ENCODE measurements at places on chromosomes 3 and 15.
A peak's percentile ranks its signal among the peaks of the same experiment; 100 is the strongest.

DNA sequence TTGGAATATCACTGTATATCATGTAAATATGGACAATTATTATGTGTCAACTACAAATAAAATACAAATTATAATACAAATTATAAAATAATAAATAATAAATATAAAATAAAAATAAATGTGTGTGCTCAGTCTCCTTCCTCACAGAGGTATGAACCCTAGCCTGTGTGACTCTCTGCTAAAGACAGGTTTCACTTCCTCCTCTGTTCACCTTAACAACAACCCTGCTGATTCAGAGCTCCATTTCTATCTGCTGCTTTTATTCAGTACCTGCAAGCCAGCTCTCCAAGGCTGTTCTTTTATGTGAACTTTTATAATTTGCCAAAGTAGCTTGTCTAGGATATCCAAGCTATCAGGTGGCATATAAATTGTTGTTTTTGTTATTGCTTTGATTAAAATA, 610.7 kb upstream of the GRM7 start:
- no peak for DNase-seq

GRCh38 chr15:56869573-56869972, 48.9 kb upstream of the TCF12 start:
- DNase-seq = no peak

DNA sequence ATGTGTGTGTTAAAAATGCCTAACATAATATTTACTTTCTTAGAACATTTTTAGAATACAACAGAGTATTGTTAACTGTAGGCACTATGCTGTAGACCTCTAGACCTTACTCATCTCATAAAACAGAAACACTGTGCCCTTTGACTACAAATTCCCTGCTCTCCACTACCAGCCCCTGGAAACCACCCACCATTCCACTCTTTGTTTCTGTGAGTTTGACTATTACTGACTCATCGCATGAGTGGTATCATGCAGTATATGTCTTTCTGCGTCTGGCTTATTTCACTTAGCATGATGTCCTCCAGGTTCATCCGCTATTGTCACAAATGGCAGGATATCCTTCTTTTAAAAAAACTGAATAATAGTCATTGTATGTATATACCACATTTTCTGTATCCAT, 216.7 kb upstream of the CFAP20DC start:
- no peak for DNase-seq

DNA sequence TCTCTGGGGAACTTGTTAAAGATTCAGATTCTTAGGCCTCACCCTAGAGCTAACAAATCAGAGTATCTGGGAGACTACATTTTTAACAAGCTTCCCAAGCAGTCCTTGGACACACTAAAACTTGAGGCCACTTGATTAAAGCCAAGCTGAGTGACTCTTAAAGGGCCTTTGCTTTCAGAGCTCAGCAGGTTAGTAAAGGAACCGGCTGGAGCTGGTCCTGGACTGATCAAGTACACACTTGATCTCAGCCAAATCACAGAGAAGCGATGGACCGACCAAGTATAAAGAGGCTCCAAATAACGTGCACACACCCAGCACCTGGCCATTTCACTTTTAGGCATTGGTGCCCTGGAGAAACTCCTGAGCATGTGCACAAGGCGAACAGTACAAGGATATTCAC, 12.9 kb upstream of the TM6SF1 start:
- no peak for DNase-seq

GRCh38 chr15:50116477-50116876, 2.6 kb downstream of the ATP8B4 start:
- no peak for DNase-seq

- DNase-seq = peak; percentile 9
Observed at GRCh38 chr15:80567721-80568157, 127.4 kb upstream of the ABHD17C start.

- no peak for DNase-seq
Observed at GRCh38 chr3:36557021-36557707, 176.9 kb downstream of the STAC start.

- no peak for DNase-seq
Observed at GRCh38 chr3:123446610-123447109, 2.2 kb downstream of the ADCY5 start.

GRCh38 chr15:55031727-55032126, 165.0 kb downstream of the RSL24D1 start:
- DNase-seq = no peak

- no peak for DNase-seq
Observed at GRCh38 chr15:59008086-59008485, 20.6 kb downstream of the RNF111 start.

DNA sequence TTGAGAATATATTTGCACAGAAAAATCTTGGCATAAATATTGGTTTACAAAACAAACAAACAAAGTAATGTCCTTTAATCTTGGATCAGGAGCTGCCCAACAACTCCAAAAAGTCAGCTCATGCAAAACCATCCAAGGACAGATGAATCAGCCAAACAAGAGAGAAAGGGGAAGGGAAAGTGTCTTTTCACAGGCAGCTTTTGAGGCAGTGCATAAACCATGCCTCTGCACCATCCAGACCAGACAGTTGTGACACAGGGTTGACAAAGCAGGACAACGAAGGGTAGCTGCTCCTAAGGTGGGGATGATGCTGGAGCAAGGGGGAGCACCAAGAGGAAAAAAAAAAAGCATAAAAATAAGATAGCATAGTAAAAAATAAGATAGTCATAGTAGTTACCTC, 8.7 kb downstream of the CD86 start:
- DNase-seq = no peak

DNA sequence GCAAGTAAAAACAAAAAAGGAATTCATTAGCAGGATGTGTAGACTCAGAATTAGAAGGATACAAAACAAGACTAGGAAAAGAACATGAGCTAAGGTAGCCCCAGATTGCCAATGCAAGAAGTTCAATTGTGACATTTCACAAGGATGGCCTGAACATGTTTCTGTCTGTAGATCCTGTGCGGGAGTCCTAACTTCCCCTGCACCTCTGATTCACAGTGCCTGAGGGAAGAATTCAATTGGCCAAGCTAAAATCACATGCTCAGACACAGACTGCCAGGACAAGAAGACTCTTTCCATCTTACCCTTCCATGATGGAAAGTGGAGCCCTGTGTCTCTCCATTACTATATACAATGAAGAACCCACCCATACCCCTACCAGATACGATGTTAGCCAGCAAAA, 251.5 kb downstream of the KCNH8 start:
- no peak for DNase-seq

DNA sequence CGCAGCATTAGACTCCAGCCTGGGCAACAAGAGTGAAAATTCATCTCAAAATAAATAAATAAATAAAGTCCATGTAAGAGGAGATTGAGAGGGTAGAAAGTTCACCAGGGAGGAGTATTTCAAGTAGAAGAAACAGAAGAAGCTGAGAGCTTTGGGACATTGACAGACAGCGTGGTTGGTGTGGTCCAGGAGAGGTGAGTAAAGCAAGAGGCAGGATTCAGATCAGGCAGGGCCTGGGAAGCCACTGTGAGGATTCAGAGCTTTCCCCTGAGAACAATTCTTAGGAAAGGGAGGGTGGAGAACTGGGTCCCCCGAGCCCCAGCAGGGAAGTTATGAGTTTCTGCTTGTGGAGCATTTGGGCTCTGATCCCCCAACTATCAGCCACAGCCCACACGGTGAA, 54.2 kb upstream of the AMOTL2 start:
- no peak for DNase-seq

Measured in stimulated activated CD4-positive, alpha-beta T cell treated with anti-CD3 and anti-CD28 coated beads, Interleukin-12 subunit alpha, Interleukin-12 subunit beta, amount 100 ng/mL, for 48 hours (primary cell).